ENCODE measurements at places on chromosomes 16 and 17.

GRCh38 chr17:39306509-39307212, 80.9 kb upstream of the STAC2 start:
- peak; percentile 46 for DNase-seq

DNA sequence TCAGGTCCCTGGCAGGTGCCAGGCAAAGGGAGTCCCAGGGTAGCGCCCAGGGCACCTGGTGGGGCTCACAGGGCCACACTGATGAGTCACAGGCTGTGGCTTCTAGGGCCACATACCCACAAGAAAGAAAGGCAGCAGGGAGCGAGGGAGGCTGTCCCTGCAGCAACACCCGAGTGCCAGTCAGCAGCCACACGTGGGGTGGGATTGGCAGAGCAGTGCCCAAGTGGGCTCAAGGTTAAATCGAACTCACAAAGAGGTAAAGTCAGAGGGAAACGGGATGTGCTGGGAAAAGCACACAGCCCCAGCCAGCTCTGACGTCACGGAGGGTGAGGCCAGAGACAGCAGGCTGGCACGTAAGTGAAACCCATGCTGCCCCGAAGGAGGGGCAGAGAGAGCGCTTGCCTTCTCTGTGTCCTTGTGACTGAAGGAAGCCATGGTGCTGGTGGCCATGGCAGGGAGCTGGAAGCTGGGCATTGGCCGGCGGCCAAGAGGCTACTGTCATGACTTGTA, 33.8 kb downstream of the FA2H start:
- no peak for DNase-seq

DNA sequence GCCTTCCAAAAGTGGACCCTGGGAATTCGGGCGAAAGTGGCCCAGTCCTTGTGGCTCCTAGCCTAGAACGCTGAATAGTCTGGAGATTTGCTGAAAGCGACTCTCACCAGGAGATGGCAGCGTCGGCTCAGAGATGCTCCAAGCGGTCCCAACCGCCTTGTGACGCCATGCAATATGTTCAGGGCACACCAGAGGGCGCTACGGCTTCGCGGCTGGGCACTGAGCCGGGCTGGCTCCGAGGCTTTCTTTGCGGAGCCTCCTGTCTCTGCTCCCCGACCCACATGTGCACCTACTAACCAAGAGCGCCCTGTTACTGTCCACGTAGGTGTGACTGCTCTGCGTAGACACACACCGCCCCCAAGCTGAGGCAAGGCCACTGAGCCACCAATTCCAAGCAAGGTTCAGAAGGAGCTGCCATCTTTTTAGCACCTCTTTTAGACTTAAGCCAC, 36.9 kb downstream of the SYCE1L start:
- peak; percentile 89 for DNase-seq

GRCh38 chr16:49521734-49522325, 148.2 kb downstream of the C16orf78 start:
- DNase-seq, result no peak

GRCh38 chr17:182050-182751, 751 bp upstream of the DOC2B start:
- no peak for DNase-seq

DNA sequence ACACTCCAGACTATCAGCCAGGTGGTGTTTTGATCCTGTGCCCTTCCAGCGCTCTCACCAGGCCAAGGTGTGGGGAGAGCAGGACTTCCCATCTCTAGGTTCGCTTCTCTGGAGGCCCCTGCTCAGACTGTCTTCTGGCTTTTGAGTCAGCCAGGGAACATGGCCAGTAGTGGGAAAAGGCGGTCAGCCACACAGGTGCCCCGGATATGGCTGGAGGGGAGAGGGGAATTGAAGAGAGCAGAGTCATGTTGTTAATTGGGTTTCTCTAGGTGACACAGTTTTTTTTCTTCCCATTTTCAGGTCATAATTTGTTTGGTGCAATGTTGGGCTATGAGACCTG, 1.5 kb downstream of the MINK1 start:
- DNase-seq, result no peak

GRCh38 chr16:69917739-69918138, 33.4 kb upstream of the CLEC18A start:
- DNase-seq, result peak; percentile 53

DNA sequence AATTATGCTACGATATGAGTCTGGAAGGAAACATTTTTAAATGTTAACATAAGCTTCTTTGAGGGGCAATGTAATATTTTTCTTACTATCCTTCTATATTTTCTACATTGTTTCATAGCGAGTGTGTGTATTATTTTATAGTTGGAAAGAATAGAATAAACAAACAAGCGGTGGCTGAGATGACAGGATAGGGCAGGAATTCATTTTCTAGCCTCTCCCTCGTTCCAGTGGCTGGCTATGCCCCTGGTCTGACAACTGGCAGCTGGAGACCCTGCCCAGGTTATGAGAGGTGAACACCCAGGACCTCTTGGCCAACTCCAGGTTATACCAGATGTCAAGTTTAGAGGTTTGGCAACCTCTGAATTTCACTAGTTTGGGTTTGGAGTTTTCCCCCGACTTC, 14.5 kb upstream of the TNRC6C start:
- DNase-seq, result no peak

Measured in muscle of back (tissue), 13 donors.